ENCODE measurements at places on chromosomes 12 and 14. TPM values are rescaled to one million over a fixed set of nuclear protein-coding genes. Genes with fewer than 3 reads are reported as not detected.

The AKAP5 gene
- total RNA-seq, result not detected

The DLGAP5 gene
- 16.8 TPM for total RNA-seq

The GPR162 gene
- 1.3 TPM for total RNA-seq

GRCh38 chr12:92619026-92619425 is 83.8 kb upstream of the PLEKHG7 start:
- DNase-seq, result no peak

- DNase-seq, result no peak
These were observed 163.2 kb upstream of the CCDC198 start for GRCh38 chr14:57656853-57657252.

GRCh38 chr14:32702562-32702961 is 236.1 kb upstream of the NPAS3 start:
- DNase-seq, result no peak

DNA sequence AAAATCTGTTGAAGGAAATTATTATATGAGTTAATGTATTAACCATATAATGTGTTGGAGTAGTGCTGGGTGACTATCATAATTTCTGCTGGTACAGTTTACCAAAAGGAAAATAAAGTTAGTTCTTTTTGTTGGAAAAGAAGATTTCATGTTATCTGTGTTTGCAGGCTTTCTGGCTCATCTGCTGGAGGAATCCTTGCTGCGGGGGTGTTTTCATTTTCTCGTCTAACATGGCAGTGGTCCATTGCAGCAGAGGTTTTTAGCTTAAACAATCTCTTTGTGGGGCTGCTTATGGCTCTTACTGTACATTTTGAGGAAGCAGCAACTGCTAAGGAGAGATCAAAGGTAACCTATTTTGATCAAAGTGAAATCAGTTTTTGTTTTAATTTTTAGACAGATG is 24.1 kb downstream of the TMEM260 start:
- no peak for DNase-seq

DNA sequence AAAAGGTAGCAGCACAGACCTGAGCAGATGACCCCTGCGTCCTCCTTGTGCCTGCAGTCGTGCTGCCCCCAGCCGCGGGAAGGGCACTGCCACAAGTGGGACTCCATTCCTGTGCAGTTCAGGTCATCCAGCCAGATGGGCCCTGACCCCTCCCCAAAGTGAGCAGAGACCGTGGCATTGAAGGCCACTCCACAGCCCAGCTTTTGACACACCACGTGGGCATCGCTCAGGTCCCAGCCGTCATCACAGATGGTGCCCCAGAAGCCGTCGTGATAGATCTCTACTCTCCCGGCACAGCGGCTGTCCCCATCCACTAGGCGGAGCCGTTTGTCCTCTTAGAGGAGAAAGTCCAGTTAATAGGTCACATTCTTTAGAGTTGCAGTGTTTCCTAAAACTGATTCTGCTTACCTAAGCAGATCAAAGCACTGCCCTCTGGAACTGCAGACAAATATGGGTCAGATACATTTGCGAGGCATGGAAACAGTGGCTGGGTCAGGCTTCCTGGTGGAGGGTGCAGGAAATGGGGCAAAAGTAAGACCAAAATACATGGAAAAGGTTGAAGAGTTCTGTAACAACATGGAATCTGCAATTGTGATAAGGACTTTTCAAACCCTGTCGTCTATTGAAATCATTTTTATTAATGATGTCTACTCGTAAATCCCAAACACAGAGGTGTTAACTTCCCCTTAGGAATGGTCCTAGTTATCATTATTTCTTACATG is 69.4 kb downstream of the CD163L1 start:
- DNase-seq, result no peak

- no peak for DNase-seq
These were observed 408.8 kb downstream of the FUT8 start for GRCh38 chr14:65821224-65821753.

DNA sequence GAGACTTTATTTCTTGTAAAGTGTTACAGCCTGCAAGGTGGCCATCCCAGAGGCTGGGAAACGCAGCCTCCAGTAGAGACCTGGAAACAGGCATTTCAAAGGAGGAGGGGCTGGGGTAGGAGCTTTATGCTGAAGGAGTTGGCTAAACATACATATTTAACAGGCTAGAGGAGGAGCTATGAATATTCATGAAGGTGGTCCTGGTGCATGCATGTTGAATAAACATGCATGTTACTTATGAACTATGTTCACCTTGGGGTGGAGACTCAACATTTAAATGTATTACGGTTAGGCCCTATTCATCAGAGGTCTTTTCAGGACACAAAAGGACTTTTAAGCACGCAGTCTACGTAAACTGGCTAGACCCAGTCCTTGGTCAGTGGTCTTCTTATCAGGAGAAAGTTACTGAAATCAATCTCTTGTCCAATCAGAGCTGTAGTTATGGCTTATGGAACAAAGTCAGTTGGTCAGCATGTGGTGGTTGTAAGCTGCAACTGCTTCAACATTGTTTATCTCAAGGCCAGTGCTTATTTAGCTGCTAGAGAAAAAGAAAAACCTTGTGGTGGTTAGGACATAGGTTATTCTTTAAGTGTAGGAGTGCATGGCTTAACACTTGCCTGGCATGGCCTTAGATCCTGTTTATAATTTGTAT is 11.4 kb upstream of the ARF6 start:
- DNase-seq, result no peak

- DNase-seq, result no peak
These were observed 473.9 kb downstream of the BCL11B start for GRCh38 chr14:98798099-98798498.

- no peak for DNase-seq
These were observed 46.8 kb upstream of the PCED1B start for GRCh38 chr12:47032644-47033043.

DNA sequence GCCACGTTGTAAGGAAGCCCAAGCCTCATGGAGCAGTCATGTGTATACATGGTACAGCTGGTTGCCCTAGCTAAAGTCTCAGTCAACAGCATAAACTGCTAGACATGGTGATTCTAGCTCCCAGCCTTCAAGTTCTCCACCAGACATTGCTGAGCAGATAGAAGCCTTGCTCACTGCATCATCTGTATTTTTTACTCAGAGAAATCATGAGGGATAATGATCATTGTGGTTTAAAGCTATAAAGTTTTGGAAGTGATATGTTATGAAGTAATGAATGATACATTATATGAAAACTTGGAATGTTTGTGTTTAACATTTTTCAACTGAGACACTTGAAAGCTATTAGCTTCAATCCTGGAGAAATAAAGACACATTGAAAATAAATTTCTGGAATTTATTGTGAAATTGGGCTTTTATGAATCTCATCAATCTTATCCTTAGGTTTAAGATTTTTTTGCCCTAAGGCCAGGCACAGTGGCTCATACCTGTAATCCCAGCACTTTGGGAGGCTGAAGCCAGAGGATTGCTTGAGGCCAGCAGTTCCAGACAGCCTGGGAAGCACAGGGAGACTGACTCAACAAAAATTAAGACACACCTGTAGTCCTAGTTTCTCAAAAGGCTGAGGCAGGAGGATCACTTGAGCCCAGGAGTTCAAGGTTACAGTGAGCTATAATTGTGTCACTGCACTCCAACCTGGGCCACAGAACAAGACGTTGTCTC is 5.6 kb upstream of the NFATC4 start:
- DNase-seq, result no peak

DNA sequence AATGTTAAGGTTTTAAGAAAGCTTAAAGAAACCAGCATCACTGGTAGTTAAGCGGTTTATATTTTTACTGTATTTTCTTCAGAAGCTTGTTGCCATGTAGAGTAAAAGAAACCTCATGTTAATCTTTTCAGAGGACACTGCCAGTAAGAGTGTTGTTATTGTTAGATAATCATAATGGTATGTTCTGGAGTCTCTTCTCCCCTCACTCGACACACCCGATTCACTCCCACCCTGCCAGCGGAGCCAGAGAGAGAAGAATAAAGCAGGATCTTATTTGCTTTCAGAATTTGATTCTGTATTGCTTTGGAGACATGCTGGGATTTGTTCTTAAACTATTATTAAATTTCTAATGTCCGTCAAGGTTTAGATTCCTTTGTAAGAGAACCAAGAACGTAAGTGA is 113.7 kb downstream of the SAMD4A start:
- no peak for DNase-seq

GRCh38 chr14:37172024-37172869 is at the start of gene SLC25A21:
TSS of gene SLC25A21 (minus strand) at chr14:37172606.
- no peak for DNase-seq

GRCh38 chr12:91204421-91204820 is 21.8 kb upstream of the DCN start:
- DNase-seq, result no peak

DNA sequence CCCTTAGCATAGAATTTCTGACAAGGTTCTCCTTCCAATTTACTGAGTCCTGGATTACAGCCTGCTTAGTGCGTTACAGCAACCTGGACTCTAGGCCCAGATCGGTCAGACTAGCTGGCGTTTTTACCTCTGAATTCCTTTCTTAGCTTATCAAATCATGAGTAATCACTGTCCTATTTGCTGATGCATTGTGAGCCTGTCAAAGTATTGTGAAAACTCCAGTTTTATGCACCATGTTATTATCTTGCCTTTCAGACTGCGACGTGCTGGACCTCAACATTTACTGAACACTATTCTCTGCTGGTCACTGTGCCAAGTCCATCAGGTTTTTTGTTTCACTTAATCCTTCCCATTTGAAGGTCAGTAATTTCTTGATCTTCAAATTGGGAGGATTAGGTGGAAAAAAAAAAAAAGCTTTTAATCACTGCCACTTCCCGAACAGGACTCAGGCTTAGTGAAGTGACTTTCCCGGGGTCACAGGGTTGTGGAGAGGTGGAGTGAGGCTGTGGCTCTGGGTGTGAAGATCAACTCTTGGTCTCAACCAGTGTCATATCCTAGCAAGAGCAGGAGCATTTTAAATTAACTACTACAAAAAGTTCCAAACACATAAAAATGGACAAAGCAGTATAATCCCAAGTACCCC is 31.2 kb downstream of the FBXO21 start:
- DNase-seq, result no peak

DNA sequence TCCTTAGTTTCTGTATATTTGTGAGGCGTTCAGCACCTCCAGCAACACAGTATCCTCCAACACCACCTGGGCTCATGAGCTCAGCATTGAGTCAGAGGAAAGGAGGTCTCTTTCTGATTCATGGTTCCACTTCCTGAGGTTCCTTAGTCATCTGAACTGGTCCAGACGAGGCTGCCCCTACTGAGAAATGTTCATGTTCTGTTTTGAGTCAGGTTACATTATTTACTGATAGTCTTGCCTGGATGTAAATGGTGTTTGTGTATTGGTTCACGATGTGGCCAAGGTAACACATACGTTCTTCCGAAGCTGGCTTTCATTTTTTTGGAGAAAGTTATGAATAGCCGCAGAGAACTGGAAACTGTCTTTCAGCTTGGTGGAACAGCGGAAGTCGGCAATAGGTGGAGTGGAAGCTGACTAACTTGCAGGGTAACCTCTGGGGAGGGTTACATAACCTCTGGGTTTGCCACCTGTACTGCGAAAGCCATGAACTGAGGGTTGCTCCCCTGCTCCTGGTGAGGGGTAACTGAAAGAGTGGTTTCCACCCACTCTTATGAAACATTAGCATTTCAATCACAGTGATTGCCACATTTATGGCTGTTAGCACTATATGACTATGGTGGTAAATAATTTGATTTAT is 42.2 kb upstream of the MANSC4 start:
- DNase-seq, result no peak

DNA sequence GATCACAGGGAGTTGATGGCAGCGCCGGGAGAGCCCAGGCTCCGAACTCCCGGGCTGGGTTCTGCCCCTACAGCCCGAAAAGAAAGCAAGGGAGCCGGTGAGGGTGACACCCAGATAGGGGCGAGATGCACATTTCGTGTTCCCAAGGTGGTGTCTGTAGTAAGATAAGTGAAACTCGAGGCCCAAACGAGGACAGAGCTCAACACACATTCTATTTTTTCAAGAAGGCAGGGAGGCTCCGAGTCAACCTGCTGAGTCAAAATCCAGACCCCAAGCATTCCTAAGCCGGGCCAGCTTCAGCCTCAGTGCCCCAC is 24.2 kb upstream of the YY1 start:
- DNase-seq, result no peak

GRCh38 chr12:71124835-71125460 is 32.9 kb downstream of the TSPAN8 start:
- DNase-seq, result no peak

DNA sequence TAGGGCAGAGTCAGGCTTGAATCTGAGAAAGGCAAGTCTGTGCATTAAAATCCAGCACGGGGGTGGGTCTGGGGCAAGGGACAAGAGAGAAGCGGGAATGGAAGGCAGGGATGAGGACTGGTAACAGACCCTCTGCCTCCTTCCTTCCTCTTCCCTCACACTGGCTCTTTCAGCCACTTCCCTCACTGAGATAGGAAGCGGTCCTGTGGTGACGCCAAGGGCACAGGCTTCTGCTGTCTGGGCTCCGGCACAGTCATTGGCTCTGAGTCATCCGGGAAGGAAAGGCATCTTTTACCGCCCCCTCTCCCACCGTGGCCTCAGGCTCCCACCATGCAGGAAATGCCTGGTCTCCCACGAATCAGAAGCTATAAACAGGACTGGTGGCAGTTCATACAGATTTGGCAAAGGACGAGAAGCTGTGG is 70.2 kb downstream of the ETV6 start:
- no peak for DNase-seq

- no peak for DNase-seq
These were observed 25.3 kb upstream of the TMEM260 start for GRCh38 chr14:56554301-56554700.

GRCh38 chr12:2561367-2561766 is 233.4 kb upstream of the FKBP4 start:
- no peak for DNase-seq

- DNase-seq, result no peak
These were observed 324.6 kb downstream of the TMEM121 start for GRCh38 chr14:105850853-105851581.

DNA sequence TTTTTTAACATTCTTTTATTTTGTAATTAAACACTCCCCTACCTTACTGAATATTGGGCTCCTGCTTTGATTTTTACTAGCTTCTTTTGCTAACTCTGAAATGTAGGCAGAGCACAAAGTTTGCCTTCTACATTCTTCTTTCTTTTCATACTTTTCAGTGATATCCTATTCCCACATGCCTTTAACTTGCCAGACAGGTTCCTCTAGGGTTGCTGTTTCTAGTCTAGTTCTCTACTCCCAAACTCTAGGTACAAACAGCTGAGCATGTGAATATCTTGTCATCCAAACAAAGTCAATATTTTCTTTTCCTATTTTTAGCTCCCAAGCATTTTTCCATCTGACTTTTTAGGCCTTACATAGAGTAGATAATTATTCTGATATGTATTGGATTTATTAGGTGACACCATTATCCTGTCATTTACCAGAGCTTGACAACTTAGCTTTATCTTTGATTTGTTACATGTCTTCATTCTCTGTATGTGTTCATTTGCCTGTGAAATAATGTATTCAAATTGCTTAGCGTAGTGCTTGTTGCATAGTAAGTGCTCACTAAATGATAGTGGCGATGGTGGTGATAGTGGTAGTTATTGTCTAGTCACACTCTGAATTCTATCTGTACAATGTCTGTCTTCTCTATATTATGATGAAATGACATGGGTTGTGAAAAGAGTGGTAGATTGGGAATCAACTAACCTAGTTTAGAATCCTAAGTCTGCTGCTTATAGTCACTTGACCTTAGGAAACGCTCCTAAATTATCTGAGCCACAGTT is 73.6 kb upstream of the DNM1L start:
- DNase-seq, result no peak

- no peak for DNase-seq
These were observed 253.7 kb upstream of the PWP1 start for GRCh38 chr12:107431942-107432341.

All from esophagus squamous epithelium (tissue), 5 donors.